Small intestine (tissue), 16 donors: ENCODE measurements at places on chromosomes 2 and 18. TPM values are rescaled to one million over a fixed set of nuclear protein-coding genes. Genes with fewer than 3 reads are reported as not detected.

The PID1 gene
- polyA plus RNA-seq, result 4.9 TPM

The VWC2L gene
- 0.03 TPM for polyA plus RNA-seq

GRCh38 chr18:30175061-30175574, 867.4 kb downstream of the DSC3 start:
- DNase-seq, result no peak
- no peak overlapping the region for H3K27ac ChIP-seq
- no peaks in the 10 kb centered on the region for H3K4me1 ChIP-seq
- H3K27me3 ChIP-seq, result no peaks in the 10 kb centered on the region
- no peak overlapping the region for H3K4me3 ChIP-seq

GRCh38 chr2:186459009-186459408, 27.1 kb upstream of the ZC3H15 start:
- H3K36me3 ChIP-seq, result peaks cover 10% of the 10 kb centered on the region
- H3K4me1 ChIP-seq, result no peaks in the 10 kb centered on the region
- no peak overlapping the region for H3K4me3 ChIP-seq
- DNase-seq, result peak; percentile 18
- H3K27me3 ChIP-seq, result no peaks in the 10 kb centered on the region
- no peak overlapping the region for H3K27ac ChIP-seq

GRCh38 chr2:118614841-118615271, 232.6 kb downstream of the EN1 start:
- no peak for DNase-seq
- no peaks in the 10 kb centered on the region for H3K27me3 ChIP-seq
- H3K36me3 ChIP-seq, result no peaks in the 10 kb centered on the region
- no peak overlapping the region for H3K27ac ChIP-seq
- H3K4me3 ChIP-seq, result no peak overlapping the region
- H3K4me1 ChIP-seq, result no peaks in the 10 kb centered on the region
